ENCODE measurements at places on chromosomes 11 and 22.

DNA sequence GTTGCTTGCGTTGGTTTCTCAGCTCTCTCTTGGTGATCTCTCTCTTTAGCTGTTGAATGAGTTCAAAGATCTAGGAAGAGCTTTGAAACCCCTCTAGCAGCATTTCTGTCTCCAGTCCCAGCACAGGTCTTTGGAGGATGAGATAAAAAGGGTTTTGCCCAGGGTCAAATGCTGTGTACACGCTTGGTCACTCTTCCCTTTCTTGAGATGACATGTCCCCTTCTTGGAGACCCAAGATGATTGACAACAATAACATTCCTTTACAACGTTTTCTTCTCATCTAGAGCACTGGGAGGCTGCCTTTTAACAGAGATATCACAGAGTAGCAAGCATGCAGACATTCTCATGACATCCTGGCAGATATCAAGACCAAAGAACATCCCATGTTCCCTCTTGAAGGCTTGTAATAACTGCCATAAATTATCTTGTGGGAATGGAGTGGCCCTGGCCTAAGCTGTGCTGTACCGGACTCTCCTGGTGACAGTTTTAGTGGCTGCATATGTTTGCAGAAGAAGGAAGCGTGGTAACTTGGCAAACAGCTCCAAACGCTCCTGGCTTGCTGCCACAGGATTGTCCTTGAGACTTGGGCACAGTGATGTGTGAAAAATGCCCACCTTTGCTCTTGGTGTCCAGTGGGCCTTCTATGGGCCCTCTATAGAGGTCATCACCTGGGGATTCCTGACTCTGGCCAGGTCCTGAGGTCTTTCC lies 107.8 kb downstream of the PTPRJ start:
- peak; percentile 86 for DNase-seq

GRCh38 chr11:116404462-116404798 lies 368.4 kb downstream of the BUD13 start:
- no peak for DNase-seq

- DNase-seq: peak; percentile 24
These were observed 67.5 kb downstream of the PLEKHA7 start for GRCh38 chr11:16946477-16947282.

- DNase-seq: no peak
These were observed 117.0 kb upstream of the ALX4 start for GRCh38 chr11:44426958-44427357.

DNA sequence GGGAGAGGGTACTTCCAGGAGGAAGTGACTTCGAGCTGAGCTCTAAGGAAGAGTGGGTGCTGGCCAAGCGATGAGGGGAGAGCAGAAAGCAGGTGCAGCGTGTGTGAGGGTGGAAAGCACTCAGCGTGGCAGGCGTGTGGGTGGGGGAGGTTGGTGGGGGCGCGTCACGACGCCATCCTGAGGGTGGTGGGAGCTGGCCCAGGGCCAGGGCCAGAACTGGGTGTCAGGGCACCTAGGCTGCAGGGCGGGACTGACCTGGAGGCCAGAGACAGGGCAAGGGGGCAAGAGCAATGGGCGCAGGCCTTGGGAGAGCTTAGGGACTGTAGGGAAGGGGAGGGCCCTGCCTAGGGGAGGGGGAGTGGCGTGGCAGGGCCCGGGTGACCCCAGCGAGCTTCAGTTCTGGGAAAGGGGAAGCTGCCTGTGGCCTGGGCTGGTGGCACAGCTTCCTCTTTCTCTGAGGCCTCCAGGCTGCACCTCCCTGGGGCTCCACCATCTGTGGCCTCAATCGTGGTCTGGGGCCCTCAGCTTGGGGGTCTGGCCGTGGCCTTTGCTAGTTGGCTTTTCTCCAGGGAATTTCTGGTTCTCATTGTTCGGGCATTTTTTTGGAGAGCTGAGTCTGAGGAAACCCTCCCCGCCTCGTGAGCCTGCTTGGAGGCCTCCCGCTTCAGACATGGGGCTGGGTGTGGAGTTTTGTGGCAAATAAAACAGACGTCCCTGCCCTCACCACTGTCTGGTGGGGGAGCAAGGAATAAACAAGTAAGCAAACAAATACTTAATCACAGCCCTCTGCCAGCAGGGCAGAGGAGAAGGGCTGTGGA lies 8.9 kb downstream of the RELT start:
- peak; percentile 39 for DNase-seq

GRCh38 chr11:57901278-57901677 lies 122.4 kb upstream of the OR9Q1 start:
- DNase-seq: no peak

- DNase-seq: no peak
These were observed 102.2 kb upstream of the RAG2 start for GRCh38 chr11:36700246-36700645.

DNA sequence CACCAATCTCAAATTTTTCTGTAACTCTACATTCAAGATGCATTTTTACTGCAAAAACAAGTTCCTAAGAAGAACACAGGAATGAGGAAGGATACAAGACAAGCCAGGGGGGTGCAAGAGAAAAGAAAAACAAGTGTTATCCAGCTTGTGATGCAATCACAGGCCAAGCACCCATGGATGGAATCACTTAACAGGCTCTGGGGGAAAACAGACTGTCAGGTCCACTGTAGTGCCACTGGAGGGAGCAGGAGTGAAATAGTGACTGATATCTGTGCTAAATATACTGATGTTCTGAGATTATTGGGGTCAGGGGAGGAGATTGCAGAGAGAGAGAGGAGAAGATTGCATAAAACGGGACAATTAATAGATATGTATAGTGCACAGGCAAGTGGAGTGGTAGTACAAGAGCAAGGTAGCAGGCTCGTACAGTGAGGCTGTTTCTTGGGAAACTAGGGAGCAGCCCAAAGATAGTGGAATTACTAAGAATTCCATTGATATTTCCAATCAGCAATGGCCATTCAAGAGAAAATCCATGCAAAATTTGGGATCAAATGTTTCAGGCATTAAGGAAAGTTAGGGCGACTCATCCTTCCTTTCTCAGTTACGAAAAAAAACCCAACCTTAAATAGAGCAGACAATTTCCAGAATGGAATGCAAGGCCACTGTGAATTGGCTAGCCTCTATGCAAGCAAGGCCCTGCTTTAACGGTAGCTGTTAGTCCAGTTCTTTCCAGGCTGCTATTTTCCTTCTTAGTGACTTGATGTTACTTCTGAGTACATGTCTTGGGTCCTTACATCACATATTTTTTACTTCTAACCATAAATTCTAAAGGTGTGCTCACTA lies 52.2 kb upstream of the CEP126 start:
- no peak for DNase-seq

GRCh38 chr11:134176284-134176683 lies 47.5 kb downstream of the NCAPD3 start:
- DNase-seq: no peak

- DNase-seq: no peak
These were observed 16.0 kb upstream of the CCDC90B start for GRCh38 chr11:83302151-83302550.

GRCh38 chr11:70399681-70400112 lies 1.4 kb downstream of the CTTN start:
- DNase-seq: no peak

GRCh38 chr11:133619397-133619796 lies 87.1 kb upstream of the OPCML start:
- DNase-seq: peak; percentile 41

GRCh38 chr22:46280063-46280817 lies 12.4 kb downstream of the TTC38 start:
- DNase-seq: no peak

DNA sequence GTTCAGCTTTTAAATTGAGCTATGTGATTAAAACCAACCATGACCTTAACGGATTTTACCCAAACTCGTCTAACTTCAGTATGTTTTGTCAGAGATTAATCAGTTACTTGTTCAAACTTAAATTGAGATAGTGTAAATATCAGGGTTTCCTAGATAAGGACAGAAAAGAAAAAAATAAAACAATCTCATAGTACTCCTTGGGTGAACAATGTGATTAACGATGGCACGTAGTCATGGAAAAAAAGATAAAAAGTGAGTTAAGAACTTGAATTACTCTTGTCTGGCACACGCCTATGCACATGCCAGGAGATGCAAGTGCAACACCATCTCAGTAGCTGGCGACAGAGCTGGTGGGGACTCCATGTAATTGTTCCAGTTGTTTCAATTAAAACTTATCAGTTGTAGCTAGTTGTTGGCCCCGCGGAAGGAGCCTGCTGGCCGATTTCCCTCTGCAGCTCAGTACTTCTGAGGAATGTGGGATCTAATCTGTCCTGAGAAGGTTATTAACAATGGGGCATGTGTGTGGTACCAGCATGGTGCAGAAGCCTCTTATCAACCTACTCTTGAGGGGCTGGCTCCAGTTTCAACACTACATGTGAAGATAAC lies 3.0 kb downstream of the RASSF10 start:
- DNase-seq: no peak

GRCh38 chr11:70191495-70192140 lies 11.5 kb upstream of the FADD start:
- peak; percentile 82 for DNase-seq

DNA sequence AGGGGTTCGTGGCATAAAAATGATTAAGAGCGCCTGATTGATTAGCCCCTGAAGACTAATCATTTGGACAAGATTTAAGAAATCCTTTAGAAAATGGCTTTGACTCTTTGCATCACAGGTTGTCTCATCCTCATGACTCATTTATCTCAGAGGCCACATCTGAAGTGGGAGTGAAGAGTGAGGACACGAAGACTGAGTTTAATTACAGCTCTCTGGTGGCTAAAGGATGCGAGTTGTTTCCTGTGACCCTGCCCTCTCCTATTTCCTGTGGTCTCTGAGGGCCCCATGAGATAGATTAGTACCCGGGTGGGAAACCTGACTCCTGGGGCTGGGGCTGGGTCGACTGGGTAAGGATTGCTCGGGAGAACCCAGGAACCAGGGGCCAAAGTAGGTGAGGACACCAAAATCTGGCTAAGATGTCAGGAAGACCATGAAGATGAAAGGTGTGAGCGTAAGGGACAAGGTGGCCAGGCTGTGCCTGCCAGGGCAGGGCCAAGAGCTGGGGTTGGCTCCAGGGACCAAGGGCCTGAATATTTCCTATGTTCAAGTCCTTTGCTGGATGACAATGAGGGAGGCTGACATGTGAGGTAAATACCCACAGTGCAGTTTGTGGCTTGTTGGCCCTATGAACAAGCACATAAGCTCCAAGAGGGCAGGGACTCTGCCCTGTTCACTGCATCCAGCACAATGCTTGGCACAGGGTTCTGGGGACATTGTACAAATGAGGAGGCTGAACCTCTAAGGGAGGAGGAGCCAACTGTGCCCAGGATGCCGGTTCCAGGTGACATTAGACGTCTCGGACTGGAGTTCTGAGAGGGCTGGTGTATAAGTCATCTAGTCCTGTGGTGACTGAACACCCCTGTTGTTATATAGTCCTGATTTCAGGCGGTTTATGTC lies 3.6 kb downstream of the OTOG start:
- DNase-seq: peak; percentile 8

GRCh38 chr11:65131417-65131776 lies 2.9 kb downstream of the SYVN1 start:
- no peak for DNase-seq

- peak; percentile 18 for DNase-seq
These were observed 930.4 kb downstream of the TBC1D22A start for GRCh38 chr22:47692811-47693210.

DNA sequence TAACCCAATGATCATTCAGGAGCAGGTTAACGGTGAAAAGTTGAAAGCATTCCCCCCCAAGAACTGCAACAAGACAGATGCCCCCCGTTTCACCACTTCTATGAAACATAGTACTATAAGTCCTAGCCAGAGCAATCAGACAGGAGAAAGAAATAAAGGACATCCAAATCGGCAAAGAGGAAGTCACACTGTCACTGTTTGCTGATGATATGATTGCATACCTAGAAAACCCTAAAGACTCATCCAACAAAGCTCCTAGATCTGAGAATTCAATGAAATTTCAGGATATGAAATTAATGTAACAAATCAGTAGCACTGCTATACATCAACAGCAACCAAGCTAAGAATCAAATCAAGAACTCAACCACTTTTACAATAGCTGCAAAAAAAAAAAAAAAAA lies 32.8 kb downstream of the PIWIL3 start:
- DNase-seq: no peak

DNA sequence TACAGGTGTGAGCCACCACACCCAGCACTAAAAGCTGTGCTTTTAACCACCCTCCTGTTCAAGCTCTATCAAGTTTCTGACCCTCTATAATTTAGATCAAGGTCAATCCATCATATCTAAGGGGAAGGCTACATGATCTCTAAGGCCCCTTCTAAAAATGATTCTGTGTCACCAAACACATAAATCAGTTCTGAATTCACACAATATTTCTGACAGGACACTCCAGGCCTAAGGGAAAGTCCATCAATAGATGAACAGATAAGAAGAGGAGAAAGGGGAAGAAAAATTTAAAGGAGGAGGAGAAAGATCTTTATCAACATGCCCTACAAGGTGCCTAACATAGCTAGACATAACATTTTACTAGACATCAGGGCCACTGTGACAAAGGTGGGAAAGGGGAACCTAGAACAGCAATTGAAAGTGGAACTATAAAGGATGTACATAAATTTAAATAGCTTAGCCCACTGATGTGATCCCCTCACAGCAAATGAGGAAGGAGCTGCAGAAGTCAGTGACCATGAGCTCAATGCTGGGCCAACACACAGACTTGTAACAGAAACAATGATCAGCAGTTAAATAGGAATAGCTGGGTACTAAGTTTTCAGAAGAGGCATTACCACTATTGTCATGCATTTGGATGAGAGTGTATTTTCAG lies 4.7 kb downstream of the PRCP start:
- peak; percentile 14 for DNase-seq

- peak; percentile 71 for DNase-seq
These were observed 546 bp downstream of the DRAP1 start for GRCh38 chr11:65919573-65920371.

DNA sequence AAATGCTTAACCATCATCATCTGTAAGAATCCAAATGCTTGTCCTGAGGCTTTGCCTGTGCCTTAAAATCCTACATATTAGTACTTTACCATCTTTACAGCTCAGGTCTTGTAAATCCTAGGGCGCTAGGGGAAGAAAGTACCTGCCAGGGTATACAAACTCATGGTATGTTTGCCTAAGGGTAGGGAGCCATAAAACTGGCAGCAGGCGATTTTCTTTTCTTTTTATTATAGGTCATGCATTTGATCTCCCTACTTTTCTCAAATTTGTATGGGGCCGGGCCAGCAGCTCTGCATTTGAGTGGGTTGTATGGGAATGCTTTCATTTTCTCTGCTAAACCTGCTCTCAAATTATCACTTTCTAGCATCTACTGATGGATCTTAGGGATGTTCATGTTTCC lies 24.0 kb upstream of the ZBED5 start:
- no peak for DNase-seq

- peak; percentile 74 for DNase-seq
These were observed 5.8 kb downstream of the TSPAN4 start for GRCh38 chr11:848380-848931.

DNA sequence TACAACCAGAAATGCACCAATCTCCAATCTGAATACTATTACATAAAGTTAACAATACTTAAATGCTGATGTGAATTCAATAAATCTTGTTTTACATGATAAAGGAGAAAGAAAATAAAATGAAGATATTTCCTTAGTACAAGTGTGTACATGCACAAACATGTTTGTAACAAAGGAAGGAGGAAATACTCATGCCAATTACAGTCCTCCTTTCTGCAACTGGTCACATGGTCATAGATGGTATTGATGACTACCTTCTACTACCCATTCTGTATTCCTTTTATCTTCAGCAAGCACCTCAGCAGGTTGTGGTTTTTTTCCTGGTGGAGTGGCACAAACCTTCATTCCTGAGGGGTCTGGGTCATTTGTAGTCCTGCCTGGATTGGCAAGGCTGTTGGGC lies 214.2 kb upstream of the GUCY1A2 start:
- no peak for DNase-seq

GRCh38 chr11:95291946-95292345 lies 60.9 kb upstream of the SESN3 start:
- no peak for DNase-seq

GRCh38 chr11:134170919-134171281 lies 52.9 kb downstream of the NCAPD3 start:
- DNase-seq: no peak
